ENCODE measurements at places on chromosomes 16 and 17. TPM values are rescaled to one million over a fixed set of nuclear protein-coding genes. Genes with fewer than 3 reads are reported as not detected.

PMFBP1 gene
- 1.0 TPM for total RNA-seq

KCNH4 gene
- total RNA-seq = 0.17 TPM

KRTAP4-9 gene
- total RNA-seq = not detected

PRSS53 gene
- 2.4 TPM for total RNA-seq

FBXW10 gene
- not detected for total RNA-seq

CMTM1 gene
- 4.4 TPM for total RNA-seq

TAT gene
- not detected for total RNA-seq

All from spleen (tissue), 13 donors.